ENCODE measurements at places on chromosomes 3 and 15.

- DNase-seq = no peak
These were observed 33.0 kb upstream of the NR2E3 start for GRCh38 chr15:71777216-71777943.

- DNase-seq = no peak
These were observed 25.1 kb downstream of the LRRFIP2 start for GRCh38 chr3:37149257-37149656.

GRCh38 chr3:137219801-137220445 lies 262.1 kb downstream of the IL20RB start:
- DNase-seq = no peak

DNA sequence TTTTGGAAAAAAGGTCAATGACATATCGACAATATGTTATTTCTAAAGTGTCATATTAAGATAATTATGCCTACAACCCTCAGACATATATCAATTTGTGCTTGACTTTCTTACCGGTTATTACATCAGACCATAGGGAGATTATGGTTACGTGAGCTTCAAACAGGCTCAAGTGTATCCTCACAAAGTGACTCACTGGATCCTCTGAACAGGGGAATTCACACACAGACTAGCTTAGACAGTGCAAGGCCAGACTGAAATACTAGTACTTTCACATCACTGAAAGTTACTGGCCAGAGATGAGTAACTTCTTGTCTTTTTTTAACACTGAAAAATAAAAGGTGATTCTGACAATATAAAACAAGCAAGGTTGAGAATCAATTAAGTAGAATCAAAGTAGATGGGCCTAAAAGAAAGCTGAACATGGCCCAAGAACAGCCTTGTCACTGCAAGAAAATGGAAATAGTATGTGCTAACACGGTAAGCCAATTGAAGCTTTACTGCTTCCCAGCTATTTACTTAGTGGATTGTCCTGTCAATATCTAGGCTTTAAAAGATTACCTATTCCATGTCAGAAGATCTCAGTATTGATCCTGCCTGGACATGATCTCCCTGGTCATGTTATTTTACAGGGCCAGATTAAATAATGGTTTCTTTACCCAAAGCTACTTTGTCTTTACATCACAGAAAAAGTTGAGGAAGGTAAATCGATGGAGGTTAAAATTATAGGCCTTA lies 848.6 kb downstream of the ROBO1 start:
- DNase-seq = no peak

All from left renal pelvis (tissue), 4 donors.